Sigmoid colon (tissue), 7 donors: ENCODE measurements at places on chromosomes 1 and 21. TPM values are rescaled to one million over a fixed set of nuclear protein-coding genes. Genes with fewer than 3 reads are reported as not detected.

DNA sequence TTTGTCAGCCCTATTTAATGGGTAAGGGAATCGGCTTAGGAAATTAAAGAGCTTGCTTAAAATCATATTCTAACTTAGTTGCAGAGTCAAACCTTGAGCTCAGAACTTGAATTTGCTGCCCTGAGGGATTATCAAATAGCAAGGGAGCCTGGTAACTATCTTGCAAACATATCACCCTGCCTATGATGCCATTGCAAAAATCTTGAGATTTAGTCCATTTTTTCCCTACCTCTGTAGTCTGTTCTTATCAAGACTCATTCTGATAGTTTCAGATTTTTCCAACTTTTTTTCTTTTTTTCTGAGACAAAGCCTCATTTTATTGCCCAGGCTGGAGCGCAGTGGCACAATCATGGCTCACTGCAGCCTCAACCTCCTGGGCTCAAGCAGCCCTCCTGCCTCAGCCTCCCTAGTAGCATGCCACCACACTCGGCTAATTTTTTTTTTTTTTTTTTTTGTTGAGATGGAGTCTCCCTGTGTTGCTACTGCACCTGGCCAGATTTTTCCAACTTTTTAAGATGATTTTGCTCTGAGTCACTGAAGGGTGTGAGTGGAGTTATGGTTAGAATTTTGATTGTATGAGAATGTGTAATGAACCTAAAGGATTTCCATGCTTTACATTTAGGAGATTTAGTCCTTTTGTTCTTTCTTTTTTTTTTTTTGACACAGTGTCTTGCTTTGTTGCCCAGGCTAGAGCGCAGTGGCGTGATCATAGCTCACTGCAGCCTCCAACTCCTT is 12.2 kb downstream of the SARS1 start:
- H3K4me3 ChIP-seq: no peak overlapping the region
- H3K4me1 ChIP-seq: no peaks in the 10 kb centered on the region
- no peaks in the 10 kb centered on the region for H3K27me3 ChIP-seq
- H3K27ac ChIP-seq: no peak overlapping the region
- no peak for DNase-seq
- peaks cover 23% of the 10 kb centered on the region for H3K36me3 ChIP-seq

The TTC13 gene
- total RNA-seq: 16.9 TPM

The TGFB2 gene
- total RNA-seq: 11.8 TPM

The OVAAL gene
- total RNA-seq: not detected

The SOX13 gene
- 30.9 TPM for total RNA-seq

The LIPI gene
- total RNA-seq: not detected

- H3K36me3 ChIP-seq: peaks cover 87% of the 10 kb centered on the region
- DNase-seq: no peak
- H3K4me3 ChIP-seq: no peak overlapping the region
These were observed 14.4 kb upstream of the PPP1R15B start for GRCh38 chr1:204426035-204426436.

- peak overlapping the region; percentile 56 for H3K4me3 ChIP-seq
- DNase-seq: no peak
- no peaks in the 10 kb centered on the region for H3K27me3 ChIP-seq
- H3K36me3 ChIP-seq: no peaks in the 10 kb centered on the region
- H3K4me1 ChIP-seq: no peaks in the 10 kb centered on the region
These were observed 13.4 kb downstream of the NHLH2 start for GRCh38 chr1:115827452-115828044.

DNA sequence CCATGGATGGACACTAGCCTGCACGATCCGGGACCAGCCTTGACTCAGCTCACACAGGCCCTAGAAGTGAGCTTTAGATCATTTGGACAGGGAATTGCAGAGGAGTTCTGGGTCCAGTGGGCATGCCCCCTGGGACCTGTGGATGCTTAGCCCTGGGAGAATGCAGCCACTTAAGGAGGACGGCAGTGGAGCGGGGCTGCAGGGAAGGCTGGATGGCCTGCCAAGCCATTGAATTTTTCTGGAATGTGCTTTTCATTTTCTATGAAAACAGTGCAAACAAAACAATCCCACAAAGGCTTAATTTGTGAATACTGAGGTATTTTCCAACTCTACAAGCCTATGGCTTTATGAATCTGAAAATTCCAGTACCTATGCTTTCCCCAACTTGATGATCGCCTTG is 80.4 kb upstream of the GCLM start:
- H3K4me1 ChIP-seq: no peaks in the 10 kb centered on the region
- no peak overlapping the region for H3K27ac ChIP-seq
- no peaks in the 10 kb centered on the region for H3K27me3 ChIP-seq
- no peaks in the 10 kb centered on the region for H3K36me3 ChIP-seq
- DNase-seq: no peak

- no peaks in the 10 kb centered on the region for H3K27me3 ChIP-seq
- H3K36me3 ChIP-seq: no peaks in the 10 kb centered on the region
- no peaks in the 10 kb centered on the region for H3K4me1 ChIP-seq
- H3K27ac ChIP-seq: no peak overlapping the region
- DNase-seq: no peak
These were observed 20.8 kb upstream of the PIK3R3 start for GRCh38 chr1:46153228-46153627.

The SIM2 gene
- total RNA-seq: not detected

DNA sequence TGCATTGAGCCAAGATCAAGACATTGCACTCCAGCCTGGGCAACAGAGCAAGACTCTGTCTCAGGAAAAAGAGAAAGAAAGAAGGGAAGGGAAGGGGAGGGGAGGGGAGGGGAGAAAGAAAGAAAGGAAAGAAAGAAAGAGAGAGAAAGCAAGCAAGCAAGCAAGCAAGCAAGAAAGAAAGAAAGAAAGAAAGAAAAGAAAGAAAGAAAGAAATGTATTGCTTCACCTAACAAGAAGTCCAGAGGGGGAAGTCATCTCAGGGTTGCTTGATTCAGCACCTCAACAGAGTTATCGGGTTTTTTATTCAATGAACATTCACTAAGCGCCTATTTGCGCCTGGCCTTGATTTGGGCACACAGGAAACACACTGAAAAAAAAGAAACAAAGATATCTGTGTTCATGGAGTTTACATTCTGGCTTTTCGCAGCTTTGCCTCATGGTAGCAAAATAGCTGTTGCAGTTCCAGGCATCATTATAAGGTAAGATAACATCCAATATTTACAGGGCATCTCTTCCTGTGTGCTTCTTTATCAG is 8.2 kb upstream of the RCSD1 start:
- H3K36me3 ChIP-seq: no peaks in the 10 kb centered on the region
- no peak overlapping the region for H3K4me3 ChIP-seq
- no peak for DNase-seq
- H3K4me1 ChIP-seq: no peaks in the 10 kb centered on the region

The LYPD8 gene
- total RNA-seq: 1.1 TPM

The LCE1B gene
- not detected for total RNA-seq

The CRYZL1 gene
- total RNA-seq: 90.8 TPM

GRCh38 chr1:43521756-43522155 is 8.9 kb upstream of the PTPRF start:
- peaks cover 4% of the 10 kb centered on the region for H3K27me3 ChIP-seq
- no peaks in the 10 kb centered on the region for H3K4me1 ChIP-seq
- no peak overlapping the region for H3K27ac ChIP-seq
- H3K36me3 ChIP-seq: no peaks in the 10 kb centered on the region

GRCh38 chr21:35512346-35512745 is 463.2 kb upstream of the RUNX1 start:
- H3K36me3 ChIP-seq: no peaks in the 10 kb centered on the region
- H3K27me3 ChIP-seq: no peaks in the 10 kb centered on the region
- no peak overlapping the region for H3K4me3 ChIP-seq
- DNase-seq: no peak
- no peak overlapping the region for H3K27ac ChIP-seq

The LDLRAD1 gene
- total RNA-seq: not detected

- H3K27me3 ChIP-seq: no peaks in the 10 kb centered on the region
- no peak overlapping the region for H3K27ac ChIP-seq
- H3K36me3 ChIP-seq: no peaks in the 10 kb centered on the region
- DNase-seq: no peak
- H3K4me3 ChIP-seq: no peak overlapping the region
These were observed 179.3 kb downstream of the ZNF326 start for GRCh38 chr1:90174246-90174645.

DNA sequence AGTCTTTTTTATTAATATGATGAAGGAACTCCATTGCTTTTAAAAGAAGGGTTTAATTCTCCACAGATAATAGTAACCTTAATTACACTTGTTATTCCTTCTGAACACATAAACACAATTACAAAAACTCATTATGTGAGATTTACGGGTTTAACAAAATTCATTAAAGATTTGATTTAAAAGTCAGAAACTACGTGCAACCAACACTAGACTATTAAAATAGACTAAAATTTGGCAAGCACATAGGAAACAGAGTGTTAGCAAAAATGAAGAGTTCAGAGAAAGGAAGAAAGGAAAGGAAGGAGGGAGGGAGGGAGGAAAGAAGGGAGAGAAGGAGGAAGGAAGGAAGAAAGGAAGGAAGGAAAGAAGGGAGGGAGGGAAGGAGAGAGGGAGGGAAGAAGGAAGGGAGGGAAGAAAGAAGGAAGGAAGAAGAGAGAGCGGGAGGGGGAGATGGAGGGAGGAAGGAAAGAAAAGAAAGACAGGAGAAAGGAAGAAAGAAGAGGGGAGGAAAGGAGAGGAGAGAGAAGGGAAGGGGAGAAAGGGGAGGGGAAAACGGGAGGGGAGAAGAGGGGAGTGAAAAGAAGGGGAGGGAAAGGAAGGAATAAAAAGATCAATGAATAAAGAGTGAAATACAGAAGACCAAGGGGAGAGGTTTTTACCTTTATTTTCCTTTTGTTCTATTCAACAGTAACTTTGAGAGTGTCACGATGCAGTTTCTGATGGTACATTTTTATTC is 123.4 kb upstream of the LYPLAL1 start:
- H3K4me1 ChIP-seq: no peaks in the 10 kb centered on the region
- H3K27me3 ChIP-seq: no peaks in the 10 kb centered on the region
- H3K4me3 ChIP-seq: no peak overlapping the region
- no peak for DNase-seq

GRCh38 chr1:235557495-235557894 is 53.2 kb upstream of the B3GALNT2 start:
- H3K4me1 ChIP-seq: no peaks in the 10 kb centered on the region
- no peaks in the 10 kb centered on the region for H3K27me3 ChIP-seq
- no peak for DNase-seq
- H3K36me3 ChIP-seq: no peaks in the 10 kb centered on the region
- no peak overlapping the region for H3K27ac ChIP-seq
- no peak overlapping the region for H3K4me3 ChIP-seq

DNA sequence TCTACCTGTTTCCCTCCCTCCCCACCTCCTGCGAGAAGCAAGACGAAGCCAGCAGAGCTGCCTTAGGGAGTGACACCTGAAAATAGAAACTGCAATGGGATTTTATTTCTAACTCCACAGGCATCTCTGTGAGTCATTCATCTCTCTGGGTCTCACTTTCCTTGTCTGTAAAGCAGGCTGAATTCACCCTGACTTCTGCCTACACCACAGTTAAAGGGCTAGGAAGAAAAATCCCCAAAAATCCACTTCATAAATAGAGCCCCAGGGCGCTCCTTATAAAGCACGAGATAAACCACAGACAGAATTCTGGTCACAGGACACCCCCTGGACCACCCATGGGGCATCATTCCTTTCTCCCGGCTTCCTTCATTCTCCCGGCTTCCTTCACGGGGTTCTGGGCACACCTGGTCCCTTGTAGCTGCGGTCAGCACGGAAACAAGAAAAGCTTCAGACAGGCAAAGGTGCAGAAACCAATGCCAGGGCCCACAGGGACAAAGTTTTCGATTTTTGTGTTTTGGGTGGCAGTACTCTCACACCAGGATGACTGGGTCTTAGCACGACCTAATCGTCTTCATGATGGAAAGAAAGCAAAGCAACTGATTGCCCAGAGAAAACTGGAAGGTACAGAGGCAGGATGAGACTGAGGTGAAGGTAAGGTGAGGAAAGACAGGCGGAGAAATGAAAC is 2.8 kb upstream of the H6PD start:
- H3K27me3 ChIP-seq: no peaks in the 10 kb centered on the region
- no peak overlapping the region for H3K27ac ChIP-seq
